ENCODE measurements at places on chromosomes 16 and 17.

GRCh38 chr16:85880861-85881260 lies 18.1 kb upstream of the IRF8 start:
- DNase-seq, result no peak

DNA sequence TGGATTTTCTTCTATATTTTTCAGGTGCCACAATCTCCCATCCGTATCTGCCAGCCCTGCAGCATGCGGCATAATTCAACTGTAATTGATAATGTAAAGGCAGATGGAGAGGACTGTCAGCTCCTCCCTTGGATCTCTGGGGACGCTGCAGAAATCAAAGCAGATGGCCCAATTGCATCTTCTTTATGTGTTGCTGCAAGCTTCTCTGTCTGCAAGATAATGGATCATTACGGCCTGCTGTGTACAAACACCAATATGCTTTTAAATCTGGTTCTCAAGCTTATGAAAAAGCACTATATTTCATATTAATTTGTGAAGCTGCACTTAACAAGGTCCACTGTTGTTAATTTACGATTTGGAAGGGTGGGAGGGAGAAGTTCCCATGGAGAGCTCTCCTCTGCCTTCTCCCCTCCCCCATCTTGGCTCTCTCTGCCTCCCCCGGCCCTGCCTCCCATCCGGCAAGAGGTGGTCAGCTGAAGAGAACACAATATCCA lies 607.5 kb downstream of the TOX3 start:
- no peak for DNase-seq

GRCh38 chr16:20347666-20348364 lies 4.7 kb downstream of the UMOD start:
- DNase-seq, result no peak

GRCh38 chr16:11067697-11068141 lies 123.4 kb downstream of the CLEC16A start:
- no peak for DNase-seq

DNA sequence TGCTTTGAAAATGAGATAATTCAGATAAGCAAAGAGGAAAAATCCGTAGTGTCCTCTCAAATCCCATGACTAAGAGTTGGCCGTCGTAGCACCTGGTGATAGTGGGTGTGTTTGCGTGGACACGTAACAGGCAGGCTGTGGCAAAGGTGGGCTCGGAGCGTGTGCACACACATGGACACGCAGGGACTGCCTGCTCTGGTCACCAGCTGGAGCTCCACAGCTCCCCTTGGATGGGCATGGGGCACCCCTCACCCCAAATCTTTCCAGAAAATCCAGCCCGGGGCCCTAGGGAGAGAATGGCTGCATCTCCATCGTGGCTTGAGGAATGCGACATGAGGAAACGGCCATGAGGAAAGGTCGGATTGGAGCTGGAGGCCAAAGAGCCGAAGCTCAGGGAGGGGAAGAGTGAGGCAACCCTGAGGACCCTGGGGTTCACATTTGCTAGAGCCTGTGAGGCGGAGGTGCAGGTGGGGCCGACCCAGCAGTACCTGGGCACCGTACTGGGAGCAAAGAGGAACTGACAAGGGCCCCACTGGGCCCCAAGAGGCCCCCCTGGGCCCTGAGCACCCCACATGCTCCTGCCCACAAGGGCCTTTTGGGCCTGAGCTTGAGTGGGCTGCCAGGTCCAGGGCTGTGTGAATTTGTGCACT lies 51.6 kb downstream of the DNAH17 start:
- DNase-seq, result no peak

GRCh38 chr17:66576473-66576872 lies 258.4 kb upstream of the CACNG5 start:
- DNase-seq, result no peak
